Breast epithelium (tissue), 4 donors: ENCODE measurements at places on chromosomes 1 and 21. TPM values are rescaled to one million over a fixed set of nuclear protein-coding genes. Genes with fewer than 3 reads are reported as not detected.
A peak's percentile ranks its signal among the peaks of the same experiment; 100 is the strongest.

PLA2G2F gene
- total RNA-seq = not detected

ADORA1 gene
- total RNA-seq = 0.64 TPM

MAP1LC3C gene
- 7.2 TPM for total RNA-seq

KIF26B gene
- total RNA-seq = 1.0 TPM

NBPF19 gene
- total RNA-seq = 41.0 TPM

SYDE2 gene
- 15.4 TPM for total RNA-seq

MMEL1 gene
- not detected for total RNA-seq

- DNase-seq = peak; percentile 62
- H3K4me3 ChIP-seq = peak within 1 kb of the TSS; percentile 76
- H3K27me3 ChIP-seq = no peaks in the 10 kb centered on the region
- H3K27ac ChIP-seq = peak within 1 kb of the TSS; percentile 83
- no peaks in the 10 kb centered on the region for H3K36me3 ChIP-seq
These were observed at the start of gene NAV1 for GRCh38 chr1:201538612-201539551. TSS of gene NAV1 (plus strand) at chr1:201539127. CDS start at chr1:201622885, 83,758 bp downstream.

DNA sequence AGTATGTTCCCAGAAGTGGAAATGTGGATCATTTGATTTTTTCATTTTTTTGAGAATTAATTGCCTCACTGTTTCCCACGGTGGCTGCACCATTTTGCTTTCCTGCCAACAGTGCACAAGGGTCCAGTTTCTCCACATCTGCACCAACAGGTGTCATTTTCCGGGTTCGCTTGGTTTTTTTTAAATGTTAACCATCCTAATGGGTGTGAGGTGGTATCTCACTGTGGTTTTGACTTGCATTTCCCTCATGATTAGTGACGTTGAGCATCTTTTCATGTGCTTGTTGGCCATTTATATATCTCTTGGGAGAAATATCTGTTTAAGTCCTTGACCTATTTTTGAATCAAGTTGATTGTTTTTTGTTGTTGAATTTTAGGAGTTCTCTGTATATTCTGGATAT is 3.0 kb downstream of the COL6A2 start:
- peaks cover 2% of the 10 kb centered on the region for H3K27me3 ChIP-seq
- no peak overlapping the region for H3K4me3 ChIP-seq
- no peak for DNase-seq
- no peak overlapping the region for H3K27ac ChIP-seq

GRCh38 chr1:43072314-43072713 is 99.8 kb downstream of the EBNA1BP2 start:
- H3K27ac ChIP-seq = no peak overlapping the region
- H3K4me3 ChIP-seq = no peak overlapping the region
- no peaks in the 10 kb centered on the region for H3K36me3 ChIP-seq
- DNase-seq = no peak
- H3K27me3 ChIP-seq = no peaks in the 10 kb centered on the region

DNA sequence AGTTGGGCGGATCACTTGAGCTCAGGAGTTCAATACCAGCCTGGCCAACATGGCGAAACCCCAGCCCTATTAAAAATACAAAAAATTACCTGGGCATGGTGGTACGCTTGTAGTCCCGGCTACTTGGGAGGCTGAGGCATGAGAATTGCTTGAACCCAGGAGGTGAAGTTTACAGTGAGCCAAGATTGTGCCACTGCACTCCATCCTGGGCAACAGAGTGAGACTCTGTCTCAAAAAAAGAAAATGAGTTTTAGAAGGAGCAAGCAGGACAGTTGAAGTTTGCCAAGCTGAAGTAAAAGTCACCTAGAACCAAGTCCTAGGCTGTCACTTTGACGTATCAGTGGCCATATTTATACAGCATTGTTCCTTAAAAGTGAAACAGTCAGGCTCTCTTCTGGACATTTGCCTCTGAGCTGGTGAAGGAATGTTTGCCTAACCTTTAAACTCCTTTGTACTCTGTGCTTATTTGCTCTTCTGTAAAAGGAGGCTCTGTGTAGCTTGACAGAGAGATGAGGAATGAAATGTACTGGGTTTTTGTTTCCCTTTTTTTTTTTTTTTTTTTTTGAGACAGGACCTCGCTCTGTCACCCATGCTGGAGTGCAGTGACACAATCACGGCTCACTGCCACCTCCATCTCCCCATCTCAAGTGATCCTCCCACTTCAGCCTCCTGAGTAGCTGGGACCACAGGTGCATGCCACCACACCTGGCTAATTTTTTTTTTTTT is 2.8 kb downstream of the RAB4A start:
- H3K27ac ChIP-seq = peak overlapping the region; percentile 50
- peaks cover 3% of the 10 kb centered on the region for H3K4me1 ChIP-seq
- H3K4me3 ChIP-seq = no peak overlapping the region
- no peak for DNase-seq
- H3K36me3 ChIP-seq = no peaks in the 10 kb centered on the region

- H3K4me3 ChIP-seq = no peak overlapping the region
- no peak overlapping the region for H3K27ac ChIP-seq
- no peak for DNase-seq
- H3K27me3 ChIP-seq = no peaks in the 10 kb centered on the region
These were observed 155.2 kb downstream of the NR5A2 start for GRCh38 chr1:200182701-200183100.

DNA sequence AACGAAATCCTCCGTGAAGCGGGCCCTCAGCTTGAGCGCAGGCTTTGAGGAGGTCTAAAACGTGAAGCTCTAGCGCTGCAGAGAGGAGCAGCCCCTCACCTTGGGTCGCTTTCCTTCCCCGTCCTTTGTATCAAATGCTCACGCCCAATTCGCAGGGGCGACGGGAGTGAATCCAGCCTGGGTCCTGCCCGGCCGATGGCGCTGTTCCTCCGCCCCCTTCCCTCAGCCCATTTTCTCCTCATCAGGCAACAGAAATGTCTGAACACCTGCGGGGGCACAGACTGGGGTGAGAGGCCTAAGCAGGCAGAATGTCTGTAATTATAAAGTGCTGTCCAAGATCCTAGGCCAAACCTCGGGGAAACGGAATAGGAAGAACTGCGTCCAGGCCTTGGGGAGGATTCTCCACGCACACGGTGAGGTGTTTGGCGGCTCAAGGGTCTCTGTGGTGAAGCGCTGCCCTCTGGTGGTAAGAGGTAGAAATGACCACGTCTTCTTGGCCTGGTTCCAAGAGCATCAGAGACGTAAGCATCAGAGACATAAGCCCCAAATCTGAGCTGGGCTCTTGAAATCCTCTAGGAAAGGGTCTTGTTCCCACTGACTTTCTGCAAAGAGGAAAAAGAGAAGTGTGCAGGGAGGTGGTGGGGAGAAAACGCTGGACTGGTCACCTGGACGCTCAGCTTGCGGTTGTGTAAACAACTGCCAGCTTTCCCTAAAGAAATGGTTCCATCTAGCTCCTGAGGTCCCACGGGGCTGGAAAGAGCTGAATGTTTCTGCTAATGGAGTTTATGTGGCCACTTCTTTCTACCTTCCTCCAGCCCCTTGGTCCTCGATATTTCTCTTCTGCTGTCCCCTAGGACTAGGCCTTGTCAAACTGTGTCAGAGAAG is 92.1 kb upstream of the CD53 start:
- H3K27ac ChIP-seq = no peak overlapping the region
- no peaks in the 10 kb centered on the region for H3K27me3 ChIP-seq
- no peaks in the 10 kb centered on the region for H3K36me3 ChIP-seq
- peaks cover 3% of the 10 kb centered on the region for H3K4me1 ChIP-seq

- H3K4me1 ChIP-seq = no peaks in the 10 kb centered on the region
- H3K27me3 ChIP-seq = no peaks in the 10 kb centered on the region
- H3K36me3 ChIP-seq = no peaks in the 10 kb centered on the region
- no peak overlapping the region for H3K4me3 ChIP-seq
- DNase-seq = no peak
- H3K27ac ChIP-seq = no peak overlapping the region
These were observed 212.7 kb upstream of the NRIP1 start for GRCh38 chr21:15277466-15277865.

- no peaks in the 10 kb centered on the region for H3K4me1 ChIP-seq
- DNase-seq = peak; percentile 21
- H3K27ac ChIP-seq = no peak overlapping the region
- no peaks in the 10 kb centered on the region for H3K36me3 ChIP-seq
- H3K4me3 ChIP-seq = no peak overlapping the region
These were observed 73.1 kb upstream of the GJB5 start for GRCh38 chr1:34681480-34682451.

DNA sequence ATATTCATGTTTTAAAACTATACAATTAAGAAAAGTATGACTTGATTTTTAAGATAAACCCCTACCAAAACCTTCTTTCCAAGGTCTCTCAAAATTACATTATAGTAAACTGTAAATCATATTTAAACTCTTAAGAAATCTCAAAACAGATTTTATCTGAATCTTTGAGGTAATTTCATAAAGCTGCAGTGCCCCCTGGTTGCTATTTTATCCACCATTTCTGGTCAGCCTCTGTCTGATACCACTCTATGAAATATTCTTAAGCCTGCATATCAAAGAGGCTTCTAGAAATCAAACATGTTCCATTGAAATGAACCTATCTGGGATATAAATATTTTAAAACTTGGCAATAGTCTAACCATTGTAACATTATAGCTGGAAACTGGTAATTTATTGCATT is 317.3 kb downstream of the COL11A1 start:
- H3K27me3 ChIP-seq = no peaks in the 10 kb centered on the region
- no peaks in the 10 kb centered on the region for H3K4me1 ChIP-seq
- H3K4me3 ChIP-seq = no peak overlapping the region
- no peak for DNase-seq

DNA sequence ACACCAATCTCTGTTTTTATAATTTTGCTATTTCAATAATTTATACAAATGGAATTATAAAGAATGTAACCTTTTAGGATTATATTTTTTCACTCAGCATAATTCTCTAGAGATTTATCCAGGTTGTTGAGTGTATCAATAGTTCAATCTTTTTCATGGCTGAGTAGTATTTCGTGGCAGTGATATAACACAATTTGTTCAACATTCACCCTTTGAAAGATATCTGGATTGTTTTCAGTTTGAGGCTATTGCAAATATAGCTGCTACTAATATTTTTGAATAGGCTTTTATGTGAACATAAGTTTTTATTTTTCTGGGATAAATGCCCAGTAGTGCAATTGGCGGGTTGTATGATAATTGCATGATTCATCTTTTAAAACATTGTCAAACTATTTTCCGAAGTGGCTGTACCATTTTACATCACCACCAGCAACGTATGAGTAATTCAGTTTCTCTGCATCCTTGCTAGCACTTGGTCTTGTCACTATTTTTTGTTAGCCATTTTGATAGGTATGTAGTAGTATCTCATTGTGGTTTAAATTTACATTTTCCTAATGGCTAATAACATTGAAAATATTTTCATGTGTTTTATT is 55.6 kb upstream of the ABCD3 start:
- H3K27ac ChIP-seq = no peak overlapping the region
- H3K4me3 ChIP-seq = no peak overlapping the region
- no peak for DNase-seq
- H3K27me3 ChIP-seq = no peaks in the 10 kb centered on the region
- H3K36me3 ChIP-seq = no peaks in the 10 kb centered on the region

DNA sequence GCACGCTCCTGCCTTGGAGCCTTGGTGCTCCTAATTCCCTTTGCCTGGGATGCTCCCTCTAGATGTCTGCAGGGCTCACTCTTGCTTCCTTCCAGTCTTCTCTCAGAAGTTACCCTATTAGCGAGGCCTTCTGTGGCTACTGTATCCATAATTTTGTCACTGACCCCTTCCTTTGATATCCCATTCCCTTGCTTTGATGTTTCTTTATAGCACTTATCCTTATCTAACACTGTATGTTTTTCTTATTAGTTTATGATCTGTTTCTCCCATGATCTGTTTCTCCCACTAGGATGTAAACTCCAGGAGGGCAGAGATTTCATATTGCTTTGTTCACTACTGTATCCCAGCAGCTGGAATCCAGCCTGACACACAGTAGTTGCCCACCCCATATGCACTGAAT is 263.4 kb downstream of the FOXD2 start:
- H3K4me1 ChIP-seq = no peaks in the 10 kb centered on the region
- no peaks in the 10 kb centered on the region for H3K36me3 ChIP-seq
- H3K27me3 ChIP-seq = no peaks in the 10 kb centered on the region
- DNase-seq = no peak
- H3K4me3 ChIP-seq = no peak overlapping the region

GRCh38 chr1:184827600-184828368 is 73.1 kb upstream of the EDEM3 start:
- no peaks in the 10 kb centered on the region for H3K27me3 ChIP-seq
- H3K27ac ChIP-seq = peak overlapping the region; percentile 43
- no peak overlapping the region for H3K4me3 ChIP-seq

DNA sequence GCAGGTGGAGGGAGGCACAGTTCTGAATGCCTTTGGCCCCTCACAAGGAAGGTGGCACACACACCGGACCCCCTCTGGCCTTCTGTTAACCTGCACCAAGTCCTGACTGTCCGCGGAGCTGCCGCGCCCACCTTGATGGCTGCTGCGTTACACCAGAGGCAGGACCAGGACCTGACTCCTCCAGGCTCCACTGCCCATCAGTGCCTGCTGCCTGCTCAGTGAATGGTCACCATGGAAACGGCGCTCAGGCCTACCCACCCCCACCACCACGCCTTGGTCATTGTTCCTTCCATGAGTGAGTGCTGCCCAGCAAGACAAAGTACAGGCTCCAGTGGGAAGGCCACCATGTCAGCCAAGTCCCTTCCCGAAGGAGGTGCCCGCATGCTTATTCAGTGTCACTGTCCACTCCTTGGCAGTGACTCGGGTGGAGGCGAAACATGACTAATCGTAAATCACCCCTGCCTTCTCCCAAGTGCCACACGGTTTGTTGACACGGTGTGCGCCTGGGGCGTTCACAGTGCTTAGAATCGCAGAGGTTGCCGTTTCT is 57.3 kb downstream of the SLC37A1 start:
- no peaks in the 10 kb centered on the region for H3K27me3 ChIP-seq
- H3K4me3 ChIP-seq = no peak overlapping the region
- DNase-seq = peak; percentile 73
- H3K27ac ChIP-seq = no peak overlapping the region

DNA sequence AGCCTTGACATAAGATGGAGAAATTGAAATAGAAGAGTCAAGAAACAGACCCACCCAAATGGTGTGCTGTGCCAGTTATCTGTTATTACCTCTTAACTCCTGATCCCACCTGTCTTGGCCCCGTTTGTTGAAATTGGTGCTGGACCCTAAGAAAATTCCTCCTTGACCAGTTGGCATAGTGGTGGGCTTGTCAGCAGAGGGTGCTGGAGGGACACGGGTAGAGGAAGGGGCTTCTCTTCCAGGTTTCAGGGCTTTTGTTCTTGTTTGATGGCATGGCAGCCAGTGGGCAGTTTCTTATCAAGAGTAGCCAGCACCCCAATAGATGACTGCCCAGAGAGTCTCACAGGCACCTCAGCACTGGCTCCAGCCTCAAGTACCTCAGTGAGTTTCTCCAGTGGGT is 51.6 kb downstream of the PCBP3 start:
- H3K27me3 ChIP-seq = no peaks in the 10 kb centered on the region
- H3K4me3 ChIP-seq = no peak overlapping the region
- no peak overlapping the region for H3K27ac ChIP-seq

GRCh38 chr1:214416858-214417257 is 134.5 kb downstream of the PTPN14 start:
- no peaks in the 10 kb centered on the region for H3K4me1 ChIP-seq
- H3K27me3 ChIP-seq = no peaks in the 10 kb centered on the region
- H3K27ac ChIP-seq = no peak overlapping the region
- no peak for DNase-seq
- no peak overlapping the region for H3K4me3 ChIP-seq
